Sigmoid colon (tissue), 7 donors: ENCODE measurements at places on chromosomes 1 and 21. TPM values are rescaled to one million over a fixed set of nuclear protein-coding genes. Genes with fewer than 3 reads are reported as not detected.

- DNase-seq: peak; percentile 88
These were observed 20.8 kb upstream of the RGS2 start for GRCh38 chr1:192787914-192788585.

PALMD gene
- 12.5 TPM for total RNA-seq

DNA sequence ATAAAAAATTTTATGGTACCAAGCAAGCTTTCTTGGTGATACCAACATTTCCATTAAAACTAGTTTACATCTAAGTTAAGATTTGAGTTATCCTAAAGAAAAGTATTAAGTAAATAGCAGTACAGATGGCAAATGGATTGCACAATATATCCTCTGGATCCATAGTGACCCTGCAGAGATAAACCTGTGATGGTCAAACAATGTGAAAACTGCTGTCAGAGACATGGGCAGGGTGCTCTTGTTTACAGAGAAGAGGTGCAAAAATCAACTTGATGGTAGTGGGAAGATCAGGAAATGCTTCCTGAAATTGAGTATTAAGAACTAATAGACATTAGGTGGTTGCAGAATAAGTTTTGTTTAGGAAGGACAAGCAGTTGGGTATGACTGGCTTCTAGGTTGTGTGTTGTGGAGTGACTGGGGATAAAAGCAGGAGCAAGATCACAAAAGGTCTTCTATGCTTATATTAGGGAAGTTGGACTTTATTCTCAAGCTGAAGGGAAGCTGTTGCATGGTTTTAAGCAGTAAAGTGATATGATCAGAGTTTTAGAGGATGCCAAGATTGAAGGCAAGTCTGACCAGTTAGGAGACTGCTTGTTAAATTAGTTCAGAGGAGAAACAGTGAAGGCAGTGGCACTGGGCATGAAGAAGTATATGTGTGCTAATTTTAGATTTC, 9.9 kb downstream of the TTC3 start:
- DNase-seq: no peak

AMY2A gene
- 8.4 TPM for total RNA-seq

GRCh38 chr1:167409183-167409582, 109.1 kb downstream of the CD247 start:
- no peak for DNase-seq

DNA sequence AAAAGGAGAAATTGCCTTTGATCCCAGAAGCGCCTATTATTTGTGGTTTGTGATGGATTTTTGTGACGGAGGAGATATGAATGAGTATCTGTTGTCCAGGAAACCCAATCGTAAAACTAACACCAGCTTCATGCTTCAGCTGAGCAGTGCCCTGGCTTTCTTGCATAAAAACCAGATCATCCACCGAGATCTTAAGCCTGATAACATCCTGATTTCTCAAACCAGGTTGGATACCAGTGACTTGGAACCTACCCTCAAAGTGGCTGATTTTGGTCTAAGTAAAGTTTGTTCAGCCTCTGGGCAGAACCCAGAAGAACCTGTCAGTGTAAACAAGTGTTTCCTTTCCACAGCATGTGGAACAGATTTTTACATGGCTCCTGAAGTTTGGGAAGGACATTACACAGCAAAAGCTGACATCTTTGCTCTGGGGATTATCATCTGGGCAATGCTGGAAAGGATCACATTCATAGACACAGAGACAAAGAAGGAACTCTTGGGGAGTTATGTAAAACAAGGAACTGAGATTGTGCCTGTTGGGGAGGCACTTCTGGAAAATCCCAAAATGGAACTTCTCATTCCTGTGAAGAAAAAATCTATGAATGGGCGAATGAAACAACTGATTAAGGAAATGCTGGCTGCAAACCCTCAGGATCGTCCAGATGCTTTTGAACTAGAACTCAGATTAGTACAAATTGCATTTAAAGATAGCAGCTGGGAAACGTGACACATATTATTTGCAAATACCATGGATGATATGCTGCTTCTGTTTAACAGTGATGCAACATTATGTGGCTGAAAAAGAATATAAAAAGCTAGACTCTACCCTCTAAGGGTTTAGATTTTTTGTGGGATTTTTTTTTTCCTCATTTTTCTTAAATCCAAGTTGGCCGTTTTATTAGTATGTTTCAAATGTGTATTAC, 10.5 kb downstream of the PDIK1L start:
- DNase-seq: no peak

DNA sequence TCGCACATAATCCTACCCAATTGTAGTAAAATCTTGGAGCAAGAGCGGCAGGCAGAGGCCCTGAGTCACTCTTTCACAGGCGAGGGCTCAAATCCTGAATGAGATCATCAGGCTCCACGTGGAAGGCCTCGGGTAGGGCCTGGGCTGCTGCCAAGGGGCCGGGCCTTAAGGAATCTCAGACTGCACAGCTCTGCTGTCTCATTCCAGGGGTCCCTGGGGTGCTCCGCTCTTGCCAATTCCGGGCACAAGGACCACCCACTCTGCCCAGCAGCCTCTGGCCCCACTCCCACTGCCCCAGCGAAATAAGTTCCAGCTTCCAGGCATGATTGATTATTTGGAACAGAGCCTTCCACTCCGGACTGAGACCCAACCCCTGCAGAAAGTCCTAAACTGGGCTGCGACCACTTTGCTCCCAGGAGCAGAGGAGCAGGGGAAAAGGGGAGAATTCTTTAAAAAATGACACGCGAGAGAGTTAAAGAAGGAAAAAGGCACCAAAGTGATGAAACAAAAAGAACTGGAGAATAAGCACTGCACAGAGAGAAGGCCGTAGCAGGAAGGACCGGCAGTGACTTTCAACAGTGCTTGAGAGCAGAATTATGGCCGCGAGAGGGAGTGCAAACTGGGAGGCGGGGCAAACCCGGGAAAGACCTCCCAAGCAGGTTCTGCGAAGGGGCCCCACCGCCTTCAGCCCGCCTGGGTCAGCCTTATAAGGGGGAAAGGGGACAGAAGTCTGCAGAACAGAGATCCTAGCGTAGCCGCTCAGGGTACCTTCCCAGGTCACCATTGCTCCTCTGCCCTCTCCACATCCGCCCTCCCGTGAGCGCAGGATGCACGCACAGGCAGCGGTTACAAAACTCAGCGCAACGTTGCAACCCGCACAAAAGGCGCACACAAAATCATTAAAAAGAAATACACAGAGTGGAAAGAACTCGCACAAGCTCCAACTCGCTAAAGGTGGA, 2.0 kb downstream of the ADAMTS1 start:
- DNase-seq: peak; percentile 97

C2CD2 gene
- 19.0 TPM for total RNA-seq

EXO1 gene
- 0.71 TPM for total RNA-seq

DNA sequence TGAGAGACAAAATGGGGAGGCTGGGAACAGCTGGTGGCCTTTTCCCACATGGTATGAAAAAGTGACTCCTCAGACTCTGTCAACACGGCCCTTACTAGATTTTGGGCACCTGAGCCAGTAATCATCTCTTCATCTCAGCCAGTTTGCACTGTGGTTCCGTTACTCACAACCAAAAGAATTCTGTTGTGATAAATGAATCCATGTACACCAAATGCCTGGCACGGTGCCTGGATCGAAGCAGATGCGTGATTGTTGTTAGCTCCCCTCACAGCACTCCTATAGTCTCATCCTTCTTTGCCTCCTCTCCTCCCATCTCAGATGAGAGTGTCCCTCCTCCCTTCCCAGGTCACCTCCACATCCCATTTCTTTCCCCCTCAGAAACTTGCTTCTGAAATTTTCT, 57.9 kb upstream of the GJB5 start:
- no peak for DNase-seq

DNA sequence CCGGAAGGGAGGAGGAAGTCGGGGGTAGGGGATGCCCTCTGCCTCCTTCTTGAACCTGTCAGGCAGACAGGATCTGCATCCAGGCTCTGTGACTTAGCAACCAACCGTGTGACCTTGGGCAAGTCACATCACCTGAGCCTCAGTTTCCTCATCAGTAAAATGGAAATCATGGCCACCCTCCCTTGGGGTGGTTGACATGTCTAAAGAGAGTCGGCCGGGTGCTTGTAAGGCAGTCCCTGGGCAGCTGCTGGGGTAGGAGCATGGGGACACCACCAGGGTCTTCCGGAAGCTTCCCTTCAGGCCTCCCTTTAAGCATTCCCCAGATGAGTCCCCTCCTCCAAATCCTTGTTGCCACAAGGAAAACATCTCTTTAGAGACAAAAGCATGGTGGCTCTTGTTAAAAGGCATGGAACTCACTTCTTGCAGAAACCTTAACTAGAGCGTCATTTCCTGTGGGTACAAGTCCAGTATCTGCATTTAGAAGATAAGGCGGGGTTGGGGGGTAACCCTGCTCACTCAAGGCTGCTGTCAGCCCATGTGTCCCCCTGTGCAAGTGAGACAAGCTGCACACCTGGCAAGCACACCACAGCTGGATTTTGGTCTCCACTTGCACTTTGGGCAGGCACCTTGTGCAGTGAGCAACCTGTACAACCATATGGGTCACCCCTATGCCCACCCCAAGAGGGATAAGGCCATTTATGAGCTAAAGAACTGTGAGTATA, 10.4 kb downstream of the CLCNKB start:
- DNase-seq: no peak

CNIH3 gene
- 2.2 TPM for total RNA-seq

- DNase-seq: no peak
These were observed 34.2 kb downstream of the JUN start for GRCh38 chr1:58749646-58750045.
